ENCODE measurements at places on chromosomes 6 and 20. TPM values are rescaled to one million over a fixed set of nuclear protein-coding genes. Genes with fewer than 3 reads are reported as not detected.

- peak; percentile 79 for DNase-seq
- no peaks in the 10 kb centered on the region for H3K27me3 ChIP-seq
- no peak overlapping the region for H3K4me3 ChIP-seq
- no peaks in the 10 kb centered on the region for H3K4me1 ChIP-seq
- no peak overlapping the region for H3K27ac ChIP-seq
- no peaks in the 10 kb centered on the region for H3K36me3 ChIP-seq
These were observed 11.5 kb downstream of the GNL1 start for GRCh38 chr6:30544666-30545272.

DNA sequence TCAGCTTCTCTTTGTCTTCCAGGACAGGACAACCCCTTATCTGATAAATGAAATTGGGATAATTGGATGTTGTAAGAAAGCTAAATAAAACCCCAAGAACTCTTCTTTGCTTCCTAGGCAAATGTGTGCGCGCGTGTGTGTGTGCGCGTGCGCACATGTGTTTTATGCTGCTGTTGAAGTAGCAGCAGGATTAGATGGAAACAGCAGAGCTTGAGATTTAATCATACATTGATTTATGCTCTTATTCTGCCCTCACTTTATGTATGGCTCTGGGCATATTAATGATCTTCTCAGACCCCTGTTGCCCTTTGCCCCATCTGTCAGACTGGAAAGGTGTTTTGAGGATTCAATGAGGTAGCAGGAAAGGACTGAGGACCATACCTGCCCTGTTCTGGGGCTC lies 324.0 kb upstream of the MAP3K7 start:
- H3K27ac ChIP-seq, result no peak overlapping the region
- H3K4me3 ChIP-seq, result no peak overlapping the region
- no peak for DNase-seq

- no peak overlapping the region for H3K27ac ChIP-seq
- no peak for DNase-seq
- H3K4me3 ChIP-seq, result no peak overlapping the region
- peaks cover 11% of the 10 kb centered on the region for H3K4me1 ChIP-seq
These were observed 63.6 kb upstream of the SIRPA start for GRCh38 chr20:1831606-1832005.

DNA sequence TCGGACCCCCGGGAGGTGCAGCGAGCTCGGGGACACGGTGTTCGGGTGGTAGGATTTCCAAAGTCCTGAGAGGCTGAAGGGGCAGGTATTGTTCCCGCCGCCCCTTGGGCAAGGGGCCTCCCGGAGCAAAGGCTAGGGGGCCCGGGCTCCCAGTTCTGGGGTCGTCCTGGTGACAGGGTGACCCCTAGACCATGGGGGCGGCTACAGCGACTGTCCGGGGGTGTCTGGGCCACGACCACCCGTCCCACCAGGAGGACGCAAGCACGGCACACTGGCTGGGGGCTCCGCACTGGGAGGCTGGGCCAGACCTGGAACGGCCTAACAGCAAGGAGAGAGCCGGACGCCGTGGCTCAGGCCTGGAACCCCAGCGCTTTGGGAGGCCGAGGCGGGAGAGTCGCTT lies 55.6 kb downstream of the PRR18 start:
- H3K27ac ChIP-seq, result no peak overlapping the region
- no peak overlapping the region for H3K4me3 ChIP-seq
- H3K4me1 ChIP-seq, result peaks cover 6% of the 10 kb centered on the region
- no peaks in the 10 kb centered on the region for H3K36me3 ChIP-seq
- H3K27me3 ChIP-seq, result peaks cover 45% of the 10 kb centered on the region

- no peaks in the 10 kb centered on the region for H3K4me1 ChIP-seq
- no peaks in the 10 kb centered on the region for H3K36me3 ChIP-seq
- no peaks in the 10 kb centered on the region for H3K27me3 ChIP-seq
- peak; percentile 71 for DNase-seq
- H3K4me3 ChIP-seq, result peak overlapping the region; percentile 47
These were observed 20.9 kb upstream of the POM121L2 start for GRCh38 chr6:27332692-27333641.

DNA sequence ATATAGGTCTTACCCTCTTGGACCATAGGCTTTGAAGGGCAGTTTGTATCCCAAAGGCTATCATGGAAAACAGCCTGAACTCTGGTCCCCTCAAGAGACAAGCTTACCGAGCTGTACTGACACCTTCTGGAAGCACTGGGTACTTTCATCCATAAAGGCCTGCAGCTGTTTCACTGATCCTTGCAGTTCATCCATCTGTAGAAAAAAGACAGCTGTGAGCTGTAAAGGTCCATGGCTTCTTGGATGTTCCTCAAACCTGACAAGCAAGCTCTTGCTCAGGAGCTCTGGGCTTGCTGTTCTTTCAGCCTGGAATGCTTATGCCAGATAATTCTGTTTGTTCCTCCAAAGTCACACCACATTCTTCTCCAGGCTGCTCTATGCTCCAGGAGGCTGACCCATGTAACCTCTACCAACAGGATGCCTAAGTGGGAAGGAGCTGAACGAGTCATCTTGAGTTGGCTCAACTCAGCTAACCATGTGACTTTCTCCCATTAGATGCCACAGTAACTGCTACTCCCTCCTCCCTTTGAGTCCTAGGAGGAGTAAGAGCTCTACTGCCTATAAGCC lies 8.8 kb upstream of the NDRG3 start:
- peak; percentile 83 for DNase-seq
- no peaks in the 10 kb centered on the region for H3K27me3 ChIP-seq
- no peak overlapping the region for H3K27ac ChIP-seq

DNA sequence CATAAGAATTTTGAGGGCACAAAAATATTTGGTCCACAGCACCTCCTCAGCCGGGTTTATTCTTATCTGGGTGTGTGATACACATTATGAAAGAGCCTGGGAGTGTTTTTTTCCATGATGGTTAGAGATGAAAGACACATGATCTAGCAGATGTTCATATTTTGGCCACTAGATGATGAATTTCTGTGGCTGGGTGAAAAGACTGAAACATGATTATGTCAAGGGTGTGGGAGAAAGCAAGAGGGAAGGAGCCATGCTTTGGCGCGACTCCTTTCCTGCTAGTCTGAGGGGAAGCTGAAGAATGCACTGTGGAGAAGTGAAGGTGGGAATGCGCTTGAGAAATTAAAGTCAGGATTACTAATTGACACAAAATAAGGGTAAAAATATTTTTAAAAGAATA lies 102.3 kb downstream of the SH3BGRL2 start:
- H3K4me1 ChIP-seq, result no peaks in the 10 kb centered on the region
- no peak for DNase-seq
- no peaks in the 10 kb centered on the region for H3K27me3 ChIP-seq
- H3K27ac ChIP-seq, result no peak overlapping the region
- H3K4me3 ChIP-seq, result no peak overlapping the region
- no peaks in the 10 kb centered on the region for H3K36me3 ChIP-seq

DNA sequence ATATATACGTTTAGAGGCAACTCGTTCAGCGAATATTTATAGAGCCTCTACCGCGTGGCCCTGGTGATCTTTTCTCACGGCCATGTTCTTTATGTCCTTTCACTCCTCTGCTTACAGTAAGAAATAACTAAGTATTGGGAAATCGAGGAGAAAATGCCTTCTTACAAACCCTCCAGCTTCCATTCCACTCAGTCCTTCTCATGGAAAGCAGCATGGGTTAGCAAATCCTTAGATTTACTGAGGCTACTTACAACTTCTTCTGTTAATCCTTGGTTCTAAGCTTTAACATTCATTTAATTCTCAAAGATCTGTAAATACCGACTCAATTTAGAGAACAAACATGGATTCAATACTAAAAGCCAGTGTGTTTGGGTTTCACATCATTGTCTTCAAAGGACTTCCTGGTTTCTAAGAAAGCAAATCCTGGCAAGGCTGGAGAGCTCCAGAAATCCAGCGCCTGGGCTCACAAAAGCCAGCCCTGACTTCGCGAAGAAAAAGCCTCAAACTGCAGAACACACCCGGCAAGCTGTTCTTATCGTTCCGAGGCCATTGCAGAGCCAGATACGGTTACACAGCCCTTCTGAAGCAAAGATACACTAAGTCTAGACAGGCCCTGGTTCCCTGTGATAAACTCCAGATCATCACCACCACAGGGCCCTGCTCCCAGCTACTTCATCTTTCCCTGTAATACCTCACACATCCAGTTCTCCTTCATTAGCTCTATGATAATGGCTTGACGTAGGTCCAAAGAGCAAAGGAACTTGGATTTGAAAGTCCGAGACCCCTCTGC lies 19.2 kb downstream of the AGPAT4 start:
- peaks cover 7% of the 10 kb centered on the region for H3K4me1 ChIP-seq
- H3K4me3 ChIP-seq, result no peak overlapping the region

DNA sequence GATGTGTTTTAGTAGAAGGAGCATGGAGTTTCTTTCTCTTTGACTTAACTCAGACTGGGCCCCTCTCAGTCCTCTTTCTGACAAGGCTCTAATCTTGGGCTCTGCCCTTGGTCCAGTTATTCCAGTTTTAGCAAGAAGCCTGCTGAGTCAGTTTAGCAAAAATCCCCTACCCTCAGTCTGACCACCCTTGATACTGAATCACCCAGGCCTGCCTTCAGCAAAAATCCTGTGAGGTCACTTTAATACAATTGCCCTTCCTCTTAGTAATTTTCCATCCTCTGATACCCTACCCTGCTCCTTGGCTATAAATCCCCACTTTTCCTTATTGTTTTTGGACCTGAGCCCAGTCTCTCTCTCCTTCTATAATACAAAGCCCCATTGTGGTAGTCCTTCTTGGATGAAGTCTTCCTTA lies 326.7 kb upstream of the NOX3 start:
- no peaks in the 10 kb centered on the region for H3K36me3 ChIP-seq
- H3K27ac ChIP-seq, result peak overlapping the region; percentile 79
- H3K4me3 ChIP-seq, result no peak overlapping the region
- peaks cover 3% of the 10 kb centered on the region for H3K4me1 ChIP-seq
- DNase-seq, result peak; percentile 44

GRCh38 chr6:40556023-40556422 lies 31.1 kb downstream of the LRFN2 start:
- H3K27me3 ChIP-seq, result peaks cover 13% of the 10 kb centered on the region
- H3K36me3 ChIP-seq, result no peaks in the 10 kb centered on the region
- no peak overlapping the region for H3K4me3 ChIP-seq
- no peak overlapping the region for H3K27ac ChIP-seq
- no peak for DNase-seq

- no peak overlapping the region for H3K4me3 ChIP-seq
- no peak for DNase-seq
- no peak overlapping the region for H3K27ac ChIP-seq
- no peaks in the 10 kb centered on the region for H3K36me3 ChIP-seq
- H3K27me3 ChIP-seq, result no peaks in the 10 kb centered on the region
- H3K4me1 ChIP-seq, result no peaks in the 10 kb centered on the region
These were observed 70.8 kb upstream of the SRSF6 start for GRCh38 chr20:43386878-43387277.

DNA sequence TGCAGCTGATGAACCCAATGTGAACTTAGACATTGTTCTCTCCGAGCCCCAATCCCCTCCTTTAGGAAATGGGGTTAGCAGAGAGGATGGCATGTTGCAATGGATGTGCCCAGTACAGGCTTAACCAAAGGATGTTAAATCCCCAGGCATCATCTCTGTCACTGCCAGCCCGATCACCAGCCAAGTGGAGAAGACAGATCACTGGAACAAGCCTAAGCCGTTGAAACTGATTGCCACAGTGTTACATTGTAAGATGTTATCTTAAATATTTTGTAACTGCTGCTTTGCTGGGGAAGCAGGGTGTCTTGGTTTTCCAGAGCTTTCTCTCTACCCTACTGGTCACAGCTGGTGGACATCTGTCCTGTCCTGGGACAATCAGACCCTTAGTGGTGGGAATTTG lies 783.4 kb upstream of the CHD6 start:
- no peak for DNase-seq
- H3K4me3 ChIP-seq, result no peak overlapping the region
- no peaks in the 10 kb centered on the region for H3K27me3 ChIP-seq
- no peak overlapping the region for H3K27ac ChIP-seq
- no peaks in the 10 kb centered on the region for H3K36me3 ChIP-seq
- no peaks in the 10 kb centered on the region for H3K4me1 ChIP-seq

DNA sequence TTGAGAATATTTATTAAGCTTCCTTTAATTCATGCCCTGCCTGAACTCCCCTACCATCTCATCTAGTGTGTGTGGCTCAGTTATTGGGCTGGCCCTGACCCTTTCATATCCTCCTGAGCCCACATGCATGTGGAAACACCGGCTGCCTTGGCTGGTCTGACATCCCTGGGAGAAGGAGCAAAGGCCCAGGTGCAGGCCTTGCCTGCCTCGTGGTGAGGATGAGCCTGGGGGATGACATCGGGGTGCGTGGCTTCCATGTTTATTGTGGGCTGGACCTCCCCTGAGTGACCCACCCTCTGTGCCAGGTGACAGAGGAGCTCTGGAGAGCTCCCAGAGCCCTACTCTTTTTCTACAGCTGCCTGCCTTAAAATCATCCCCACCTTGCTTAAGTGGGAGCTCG lies 69.1 kb downstream of the FOXA2 start:
- DNase-seq, result no peak
- H3K4me1 ChIP-seq, result peaks cover 20% of the 10 kb centered on the region
- no peaks in the 10 kb centered on the region for H3K27me3 ChIP-seq
- H3K4me3 ChIP-seq, result no peak overlapping the region
- H3K36me3 ChIP-seq, result no peaks in the 10 kb centered on the region

DNA sequence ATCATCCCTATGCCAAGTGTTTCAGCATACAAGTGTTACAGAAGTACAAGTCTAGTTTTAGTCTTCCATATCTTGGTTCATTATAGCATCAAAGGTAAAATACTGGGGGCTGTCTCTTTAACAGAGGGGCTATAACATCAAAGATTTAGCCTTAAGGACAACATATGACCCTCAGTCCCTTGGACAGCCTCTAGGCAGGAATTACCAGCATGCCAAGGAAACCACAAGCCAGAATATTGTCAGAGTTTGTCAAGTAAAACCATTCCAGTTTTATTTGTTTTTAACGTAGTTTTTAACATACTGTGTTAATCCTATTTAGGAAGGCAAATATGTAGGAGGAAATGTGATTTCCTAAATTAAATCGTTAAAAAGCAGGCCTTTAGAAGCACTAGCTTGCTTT lies 18.6 kb downstream of the ZKSCAN8 start:
- H3K36me3 ChIP-seq, result peaks cover 7% of the 10 kb centered on the region
- H3K27ac ChIP-seq, result no peak overlapping the region
- no peaks in the 10 kb centered on the region for H3K27me3 ChIP-seq
- H3K4me1 ChIP-seq, result peaks cover 7% of the 10 kb centered on the region

- no peaks in the 10 kb centered on the region for H3K36me3 ChIP-seq
- no peak overlapping the region for H3K4me3 ChIP-seq
- no peaks in the 10 kb centered on the region for H3K4me1 ChIP-seq
- no peaks in the 10 kb centered on the region for H3K27me3 ChIP-seq
These were observed 18.5 kb upstream of the DCBLD1 start for GRCh38 chr6:117463762-117464665.

PEX7 gene
- 15.6 TPM for total RNA-seq

VSTM2L gene
- 3.6 TPM for total RNA-seq

RAB22A gene
- 24.0 TPM for total RNA-seq

BHLHE23 gene
- total RNA-seq, result not detected

MAS1 gene
- total RNA-seq, result not detected

Data from hepatocyte (in vitro differentiated cells).